ENCODE measurements at places on chromosomes 5 and 9.

DNA sequence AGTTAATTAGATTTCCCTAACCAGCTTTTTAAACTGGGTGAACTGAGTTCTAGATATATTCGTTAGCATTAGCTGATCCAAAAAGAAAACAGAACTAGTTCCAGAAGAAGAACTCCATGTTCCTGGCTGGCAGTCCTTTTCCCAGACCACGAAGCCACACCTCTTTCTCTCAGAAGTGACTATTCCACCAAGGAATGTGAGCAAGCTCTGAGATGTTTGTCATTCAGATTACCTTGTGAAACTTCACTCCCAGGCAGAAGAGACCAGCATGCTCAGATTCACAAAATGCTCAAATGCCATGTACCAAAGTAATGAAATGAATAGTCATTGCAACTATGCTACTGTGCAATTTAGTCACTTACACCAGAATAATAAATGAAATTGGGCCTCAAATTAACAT, 4.4 kb upstream of the SSBP2 start:
- DNase-seq, result peak; percentile 24

DNA sequence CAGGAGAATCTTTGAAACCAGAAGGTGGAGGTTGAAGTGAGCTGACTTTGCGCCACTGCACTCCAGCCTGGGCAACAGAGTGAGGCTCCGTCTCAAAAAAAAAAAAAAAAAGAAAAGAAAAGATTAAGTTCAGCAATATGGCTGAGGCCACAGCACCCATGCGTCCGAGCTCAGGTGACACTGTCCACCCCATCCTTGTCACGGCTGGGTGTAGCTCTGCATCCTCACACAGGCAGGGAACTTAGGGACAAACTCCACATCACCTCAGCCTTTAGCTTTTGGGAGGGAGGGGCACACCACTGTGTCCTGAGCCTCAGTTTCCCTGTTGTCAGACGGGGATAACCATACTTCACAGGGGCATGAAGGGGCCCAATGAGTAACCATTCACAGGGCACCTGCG, 15.5 kb downstream of the FGD3 start:
- DNase-seq, result no peak

GRCh38 chr5:139838381-139839197, 43.0 kb downstream of the PSD2 start:
- no peak for DNase-seq

GRCh38 chr9:112112519-112112918, 62.6 kb downstream of the SUSD1 start:
- DNase-seq, result no peak
